ENCODE measurements at places on chromosomes 2 and 18. TPM values are rescaled to one million over a fixed set of nuclear protein-coding genes. Genes with fewer than 3 reads are reported as not detected.

The HAAO gene
- 2.4 TPM for polyA plus RNA-seq

The ICOS gene
- polyA plus RNA-seq, result 0.04 TPM

The GAREM1 gene
- 1.8 TPM for polyA plus RNA-seq

The FOXI3 gene
- polyA plus RNA-seq, result not detected

The NEU2 gene
- not detected for polyA plus RNA-seq

The DNER gene
- 0.82 TPM for polyA plus RNA-seq

The SIX2 gene
- polyA plus RNA-seq, result 0.99 TPM

The CNDP1 gene
- 0.03 TPM for polyA plus RNA-seq

The DTNA gene
- 94.3 TPM for polyA plus RNA-seq

The CCDC121 gene
- polyA plus RNA-seq, result 2.5 TPM

The TCF23 gene
- 0.04 TPM for polyA plus RNA-seq

The CFC1 gene
- 0.08 TPM for polyA plus RNA-seq

The PJVK gene
- 1.1 TPM for polyA plus RNA-seq

The AGXT gene
- 0.06 TPM for polyA plus RNA-seq

The ST8SIA3 gene
- not detected for polyA plus RNA-seq

The BMP10 gene
- polyA plus RNA-seq, result not detected

The PARD6G gene
- 0.69 TPM for polyA plus RNA-seq

The CFAP53 gene
- polyA plus RNA-seq, result 0.15 TPM

The STAMBP gene
- 29.2 TPM for polyA plus RNA-seq

The ANKRD36C gene
- 4.0 TPM for polyA plus RNA-seq

- no peak for DNase-seq
Observed at GRCh38 chr2:15082105-15083058, 449.9 kb downstream of the LRATD1 start.

GRCh38 chr2:105776560-105776928, 31.8 kb downstream of the NCK2 start:
- DNase-seq, result no peak

DNA sequence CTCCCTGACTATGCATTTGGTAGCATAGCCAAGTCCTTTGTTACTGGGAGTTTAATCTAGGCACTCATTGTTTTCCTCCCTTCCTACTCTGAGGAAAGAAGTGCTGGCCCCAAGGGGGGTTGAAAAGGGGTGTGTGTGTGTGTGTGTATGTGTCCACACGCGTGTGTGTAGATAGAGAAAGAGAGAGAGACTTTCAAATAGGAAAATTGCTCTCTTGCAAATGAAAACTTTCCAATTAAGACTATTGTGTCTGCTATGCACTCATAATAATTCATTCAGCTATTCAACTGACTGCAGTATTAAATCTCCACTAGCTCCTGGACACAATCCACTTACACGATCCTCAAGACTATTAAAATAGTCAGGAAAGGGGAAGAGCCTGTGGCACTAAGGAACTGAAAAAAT, 92.9 kb upstream of the CSRNP3 start:
- no peak for DNase-seq

DNA sequence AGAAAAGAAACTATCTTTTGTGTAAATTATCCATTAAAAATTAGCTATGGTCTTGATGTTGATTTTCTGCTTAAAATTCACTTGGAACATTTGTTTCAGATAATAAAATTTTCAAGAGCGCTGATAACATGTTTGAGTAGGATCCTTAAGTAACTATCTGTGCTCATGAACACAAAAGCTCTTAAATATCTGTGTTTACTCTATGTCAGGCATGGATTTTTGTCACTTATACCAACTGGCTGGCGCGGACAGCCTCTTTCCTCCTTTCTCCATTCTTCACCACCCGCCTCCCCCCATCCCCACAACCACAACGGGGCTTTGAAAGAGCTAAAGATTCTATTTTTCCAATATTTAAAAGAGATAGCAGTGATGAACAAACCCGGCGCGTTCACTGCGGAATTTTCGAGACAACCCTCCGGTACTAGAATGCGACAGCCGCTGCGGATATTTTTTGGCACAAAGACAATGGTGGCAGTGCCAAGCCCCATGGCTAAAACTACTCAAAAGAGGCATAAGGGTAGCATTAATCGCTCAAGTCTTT, 181.5 kb downstream of the TCF4 start:
- DNase-seq, result no peak

DNA sequence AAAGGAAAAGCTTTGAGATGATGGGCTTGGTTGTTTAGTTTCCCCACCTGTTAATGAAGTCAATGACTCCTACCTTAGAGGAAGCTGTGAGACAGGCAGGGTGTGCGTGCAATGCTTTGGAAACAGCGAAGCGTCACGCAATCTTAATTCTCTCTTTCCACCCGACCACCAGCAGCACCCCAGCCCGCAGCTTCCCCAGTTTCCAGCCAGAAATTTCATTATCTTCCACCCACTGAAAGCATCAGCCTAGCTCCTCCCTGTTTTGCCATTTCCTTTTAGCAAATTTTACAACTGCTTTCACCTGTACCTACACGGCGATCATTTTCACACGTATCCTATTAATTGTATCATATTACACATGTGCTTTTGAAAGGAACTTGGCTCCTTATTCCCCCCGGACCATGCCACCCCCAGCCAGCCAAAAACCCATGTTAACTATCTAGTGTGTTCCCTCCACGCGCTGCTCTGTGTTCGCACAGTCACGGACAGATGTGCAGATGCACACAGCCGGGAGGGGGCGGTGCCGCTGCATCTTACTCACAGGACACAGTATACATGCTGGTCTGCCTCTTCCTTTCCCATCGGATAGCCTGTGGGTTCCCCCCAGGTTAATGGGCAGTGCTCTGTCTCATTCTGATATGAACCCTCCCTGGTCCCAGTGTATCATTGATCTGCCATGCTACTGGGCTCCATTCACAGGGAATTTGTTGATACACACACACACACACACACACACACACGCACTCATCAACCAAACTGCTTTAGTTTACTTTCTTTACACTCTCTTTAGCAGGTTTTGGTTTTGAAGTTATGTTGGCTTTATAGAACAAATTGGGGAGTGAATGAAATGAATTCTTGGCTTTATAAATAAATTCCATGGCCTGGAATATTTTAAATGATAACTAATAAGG, 22.4 kb downstream of the CYP27C1 start:
- DNase-seq, result no peak

- no peak for DNase-seq
Observed at GRCh38 chr18:37426586-37426985, 139.0 kb downstream of the CELF4 start.

DNA sequence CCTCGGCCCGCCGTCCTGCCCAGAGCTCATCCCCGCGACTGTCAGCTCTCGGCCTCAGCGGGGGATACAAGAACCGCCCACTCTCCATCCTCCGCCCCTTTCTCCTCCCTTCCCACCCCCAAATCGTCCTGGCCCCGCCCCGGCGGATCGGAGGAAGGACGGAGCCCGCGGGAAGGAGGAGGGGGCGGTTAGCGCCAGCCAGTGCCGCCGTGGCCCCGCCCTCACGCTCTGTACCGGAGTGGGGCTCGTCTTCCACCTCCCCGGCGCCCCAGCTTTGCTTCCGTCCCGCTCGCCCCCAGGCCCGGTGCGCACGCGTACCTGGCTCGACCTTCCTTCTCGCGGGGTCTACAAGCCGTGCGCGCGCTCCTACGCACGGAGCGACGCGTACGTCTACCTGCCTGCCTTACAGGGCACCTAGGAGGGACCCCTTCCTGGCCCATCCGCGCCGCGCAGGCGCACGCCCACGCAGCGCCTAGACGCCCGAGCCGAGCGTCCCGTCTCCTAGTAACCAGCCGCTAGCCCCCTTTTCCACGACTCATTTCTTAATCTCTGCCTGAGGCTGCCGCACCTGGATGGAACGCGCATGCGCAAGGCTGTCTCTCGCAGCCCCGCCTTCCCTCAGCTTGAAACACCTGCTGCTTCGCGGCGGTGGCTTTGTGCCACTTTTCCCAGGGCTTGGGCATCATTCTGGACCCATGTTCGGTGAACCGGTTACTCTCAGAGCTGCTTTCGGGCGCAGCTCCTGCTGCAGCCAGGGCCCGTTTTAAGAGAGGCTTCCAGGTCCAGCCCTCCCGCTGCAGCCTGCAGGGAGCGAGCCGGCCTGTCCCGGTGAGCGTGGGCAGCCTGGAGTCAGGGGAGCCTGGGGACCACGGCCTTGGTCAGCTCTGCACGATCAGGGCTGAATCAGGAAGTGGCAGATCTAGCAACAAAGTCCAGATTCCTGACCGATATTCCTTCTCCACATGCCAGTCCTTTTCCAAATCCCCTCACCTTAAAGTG, at the start of gene C2orf15:
Gene C2orf15, plus strand, starts transcription at position 598 of the 999 bp plus-strand sequence. CDS start 8,852 bp downstream, outside the sequence.
- DNase-seq, result peak; percentile 96

GRCh38 chr2:219369447-219369861, 18.3 kb downstream of the DNPEP start:
- DNase-seq, result no peak

- no peak for DNase-seq
Observed at GRCh38 chr2:137927846-137928245, 36.4 kb upstream of the HNMT start.

DNA sequence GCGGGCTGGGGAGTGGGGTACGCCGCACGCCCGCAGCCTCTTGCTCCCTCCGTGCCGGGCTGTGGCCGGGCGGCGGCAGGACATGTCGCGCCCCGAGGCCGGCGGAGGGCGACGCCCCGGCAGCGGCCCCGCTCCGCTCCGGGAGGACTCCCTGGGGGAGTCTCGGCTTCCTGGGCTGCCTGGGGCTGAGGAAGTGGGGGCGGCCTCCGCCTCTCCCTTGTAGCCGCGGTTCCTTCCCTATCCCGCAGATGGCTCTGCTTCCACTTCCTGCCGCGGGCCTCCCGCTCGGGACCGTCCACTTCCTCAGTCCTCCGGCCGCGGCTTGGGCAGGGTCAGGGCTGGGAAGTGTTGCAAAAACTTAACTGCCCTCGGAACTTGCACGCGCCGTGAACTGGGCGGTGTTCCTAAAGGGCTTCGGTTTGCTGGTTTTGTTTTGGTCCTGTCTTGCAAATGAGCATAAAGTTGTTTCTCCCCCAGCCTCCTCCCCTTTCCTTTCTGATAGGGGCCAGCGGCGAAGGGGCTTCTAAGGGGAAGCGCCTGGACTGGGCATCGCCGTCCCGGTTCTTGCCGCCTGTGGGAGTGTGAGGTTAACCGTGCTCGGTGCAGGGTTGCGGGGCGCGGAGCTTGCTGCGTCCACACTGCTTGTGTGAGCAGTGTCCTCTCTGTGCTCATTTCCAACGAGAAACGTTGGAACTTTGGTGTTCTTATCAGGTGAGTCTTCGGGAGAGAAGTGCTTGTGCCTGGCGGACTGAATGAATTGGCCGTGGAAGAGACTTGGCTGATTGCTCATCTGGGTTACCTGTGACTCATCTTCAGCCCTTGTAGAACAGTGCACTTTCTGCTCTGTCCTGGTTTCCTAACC, 600 bp downstream of the RALB start:
- DNase-seq, result peak; percentile 89

- DNase-seq, result no peak
Observed at GRCh38 chr18:11884396-11885030, 23.6 kb downstream of the MPPE1 start.

DNA sequence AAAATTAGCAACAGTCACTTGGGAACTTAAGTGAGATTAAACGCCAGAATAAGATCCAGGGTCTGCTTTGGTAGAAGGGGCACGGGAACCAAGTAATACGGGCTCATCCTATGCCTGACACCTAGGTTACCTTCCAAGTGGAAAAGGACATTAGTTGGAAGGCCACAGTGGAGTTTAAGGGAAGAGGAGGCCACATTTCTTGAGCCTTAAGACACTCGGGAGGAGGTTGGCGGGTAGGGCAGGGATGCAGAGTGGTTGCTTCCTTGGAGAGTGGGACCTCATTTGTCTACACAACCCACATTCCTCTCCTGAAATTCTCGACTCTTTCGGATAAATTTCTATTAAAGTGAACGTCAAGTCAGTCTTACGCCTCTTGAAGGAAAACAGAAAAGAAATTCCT, 510 bp upstream of the DNAH6 start:
- DNase-seq, result no peak

DNA sequence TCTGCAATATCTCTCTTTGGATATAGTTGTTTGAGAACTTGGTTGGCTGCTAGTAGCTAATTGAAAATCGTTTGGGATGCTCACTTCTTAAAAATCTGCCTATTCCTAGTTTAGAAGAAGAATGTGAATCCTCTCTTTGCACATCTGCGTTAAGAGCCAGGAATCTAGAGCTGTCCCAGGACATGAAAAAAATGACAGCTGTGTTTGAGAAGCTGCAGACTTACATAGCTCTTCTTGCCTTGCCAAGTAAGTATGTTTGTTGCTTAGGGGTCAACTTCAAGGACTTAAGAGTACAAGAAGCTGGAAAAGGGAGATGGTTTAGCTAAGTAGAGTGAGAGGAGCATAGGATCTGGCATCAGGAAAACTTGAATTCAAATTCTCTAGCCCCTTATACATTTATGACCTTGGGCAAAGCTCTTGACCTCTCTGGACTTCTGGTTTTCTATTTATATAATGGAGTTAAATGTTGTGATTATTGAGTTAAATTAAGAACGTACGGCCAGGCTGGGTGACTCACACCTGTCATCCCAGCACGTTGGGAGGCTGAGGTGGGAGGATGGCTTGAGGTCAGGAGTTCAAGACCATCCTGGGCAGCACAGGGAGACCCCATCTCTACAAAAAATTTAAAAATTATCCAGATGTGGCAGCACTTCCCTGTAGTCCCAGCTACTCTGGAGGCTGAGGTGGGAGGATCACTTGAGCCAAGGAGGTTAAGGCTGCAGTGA, 55.2 kb upstream of the STON1 start:
- DNase-seq, result no peak

DNA sequence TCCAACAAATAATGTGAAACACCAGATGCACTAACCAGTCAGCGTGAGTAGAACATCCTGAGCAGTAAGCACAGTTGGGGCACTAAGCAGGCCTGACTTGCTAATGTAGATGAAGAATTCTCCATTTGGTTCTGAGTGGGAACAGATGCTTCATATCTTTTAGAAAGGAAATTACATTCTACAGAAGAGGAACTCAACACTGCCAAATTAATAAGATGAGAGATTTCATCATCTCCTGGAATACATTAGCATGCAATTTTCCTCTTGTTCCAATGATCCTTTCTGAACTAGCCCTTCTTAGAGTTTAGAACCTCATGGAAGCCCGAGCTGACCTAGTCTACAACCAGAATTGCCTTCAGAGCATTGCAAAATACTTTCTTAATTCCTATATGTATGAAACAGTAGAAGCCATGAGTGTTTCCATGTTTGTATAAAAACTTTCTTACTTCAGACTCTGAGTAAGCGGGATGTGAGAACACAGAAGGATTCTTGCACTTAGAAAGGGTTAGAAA, 34.8 kb downstream of the COL5A2 start:
- no peak for DNase-seq

GRCh38 chr2:18912225-18912888, 323.0 kb upstream of the NT5C1B start:
- no peak for DNase-seq

- no peak for DNase-seq
Observed at GRCh38 chr2:158730621-158731140, 64.4 kb upstream of the DAPL1 start.

GRCh38 chr2:175366815-175367214, 185.3 kb upstream of the ATP5MC3 start:
- DNase-seq, result no peak

DNA sequence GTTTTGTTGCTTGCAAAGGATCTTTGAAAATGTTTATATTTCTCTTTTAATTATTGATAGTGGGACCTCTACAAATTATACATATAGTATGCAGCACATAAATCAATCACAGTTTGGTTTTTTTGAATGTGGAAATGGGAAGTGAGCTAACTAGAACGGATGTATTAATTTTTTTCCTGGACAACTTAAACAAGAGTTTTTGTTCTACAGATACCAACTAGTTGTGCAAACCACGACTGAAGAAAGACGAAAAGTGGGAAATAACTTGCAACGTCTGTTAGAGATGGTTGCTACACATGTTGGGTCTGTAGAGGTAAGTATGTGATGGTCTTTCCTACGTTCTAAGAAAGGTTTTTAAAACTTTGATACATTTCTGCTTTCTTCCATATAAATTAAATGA, 39.2 kb downstream of the NDC80 start:
- DNase-seq, result no peak
